ENCODE measurements at places on chromosomes 5 and 9.

GRCh38 chr9:17148324-17148723 lies 13.5 kb downstream of the CNTLN start:
- no peak for DNase-seq

- DNase-seq, result no peak
Measured at GRCh38 chr9:131554843-131555351, 9.6 kb downstream of the PRRT1B start.

- DNase-seq, result no peak
Measured at GRCh38 chr5:164742025-164742424, 1236.6 kb downstream of the MAT2B start.

DNA sequence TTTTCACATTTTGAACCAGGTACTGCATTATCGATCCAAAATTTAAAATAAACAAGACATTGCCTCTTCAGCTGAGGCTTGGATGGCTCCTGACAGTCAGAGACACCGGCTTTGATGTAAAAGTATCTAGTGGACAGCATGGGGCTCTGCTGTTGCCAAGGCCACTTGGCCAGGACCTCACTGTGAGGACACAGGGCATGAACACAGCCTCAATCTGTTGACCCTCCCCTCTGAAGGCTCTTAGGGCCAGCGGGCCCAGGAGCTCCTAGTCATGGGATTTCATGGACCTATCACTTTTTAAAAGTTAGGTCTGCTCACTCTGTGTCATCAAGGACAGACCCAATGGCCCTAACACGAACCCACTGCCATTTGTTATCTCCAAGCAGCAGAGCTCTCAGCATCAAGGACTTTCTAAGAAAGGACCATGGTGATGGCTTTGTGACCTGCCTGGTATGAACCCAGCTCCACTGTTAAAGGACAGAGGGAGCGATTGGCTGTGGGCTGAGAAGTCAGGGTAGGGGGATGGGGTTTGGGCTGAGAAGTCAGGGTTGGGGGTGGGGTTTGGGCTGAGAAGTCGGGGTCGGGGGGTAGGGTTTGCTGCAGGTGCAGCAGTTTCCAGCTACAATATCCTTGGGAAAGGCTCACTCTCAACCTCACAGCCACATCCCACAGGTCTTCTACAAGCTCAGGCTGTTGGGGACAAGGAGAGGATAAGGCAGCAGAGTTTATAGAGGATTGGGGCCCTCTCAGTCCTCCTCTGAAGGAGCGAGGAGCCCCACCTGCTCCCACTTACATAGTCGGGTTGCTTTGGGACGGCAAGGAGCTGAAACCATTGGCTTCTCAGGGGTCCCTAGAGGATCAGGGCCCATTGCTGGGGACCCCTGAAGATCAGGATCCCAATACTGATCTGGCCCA lies 146.8 kb downstream of the BARX1 start:
- no peak for DNase-seq

GRCh38 chr9:85302938-85303756 lies 438.6 kb downstream of the AGTPBP1 start:
- no peak for DNase-seq
